ENCODE measurements at places on chromosomes 13 and 19.
A peak's percentile ranks its signal among the peaks of the same experiment; 100 is the strongest.

GRCh38 chr13:53357582-53357981 lies 329.0 kb downstream of the OLFM4 start:
- DNase-seq = no peak

DNA sequence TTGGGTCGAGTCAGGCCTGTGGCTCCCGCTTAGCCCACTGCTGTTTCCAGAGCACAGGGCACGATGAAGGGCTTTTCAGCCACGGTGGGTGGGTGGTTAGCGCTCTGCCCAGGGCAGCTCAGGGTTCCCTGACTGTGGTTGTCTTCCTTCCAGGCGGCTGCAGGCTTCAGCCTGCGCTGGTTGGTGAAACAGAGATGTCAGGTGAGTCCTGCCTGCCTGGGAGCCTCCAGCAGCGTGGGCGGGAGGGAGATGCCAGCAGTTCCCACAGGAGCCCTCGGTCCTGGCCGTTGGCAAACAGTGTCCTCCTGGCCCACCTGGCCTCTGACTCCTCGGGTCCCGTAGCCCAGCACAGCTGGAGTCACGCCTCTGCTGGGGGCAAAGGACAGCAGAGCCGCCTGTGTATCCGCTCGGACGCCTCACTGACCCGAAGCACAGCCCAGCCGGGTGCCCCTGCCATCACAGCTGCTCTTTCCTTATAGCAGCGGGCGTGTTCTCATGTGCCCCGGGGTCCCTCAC lies 9.7 kb downstream of the ADAT3 start:
- no peak for DNase-seq

- no peak for DNase-seq
Measured at GRCh38 chr19:40383668-40384248, 6.2 kb downstream of the HIPK4 start.

GRCh38 chr13:32370805-32371204 lies 55.5 kb downstream of the BRCA2 start:
- no peak for DNase-seq

GRCh38 chr13:43698009-43698408 lies 88.8 kb downstream of the ENOX1 start:
- DNase-seq = no peak

GRCh38 chr19:55590617-55591016 lies 8.7 kb downstream of the FIZ1 start:
- no peak for DNase-seq

- no peak for DNase-seq
Measured at GRCh38 chr13:113973218-113974164, at the start of gene C13orf46. Gene C13orf46, minus strand, starts transcription at chr13:113974076. Its CDS starts 79 bp downstream, at chr13:113973997.

DNA sequence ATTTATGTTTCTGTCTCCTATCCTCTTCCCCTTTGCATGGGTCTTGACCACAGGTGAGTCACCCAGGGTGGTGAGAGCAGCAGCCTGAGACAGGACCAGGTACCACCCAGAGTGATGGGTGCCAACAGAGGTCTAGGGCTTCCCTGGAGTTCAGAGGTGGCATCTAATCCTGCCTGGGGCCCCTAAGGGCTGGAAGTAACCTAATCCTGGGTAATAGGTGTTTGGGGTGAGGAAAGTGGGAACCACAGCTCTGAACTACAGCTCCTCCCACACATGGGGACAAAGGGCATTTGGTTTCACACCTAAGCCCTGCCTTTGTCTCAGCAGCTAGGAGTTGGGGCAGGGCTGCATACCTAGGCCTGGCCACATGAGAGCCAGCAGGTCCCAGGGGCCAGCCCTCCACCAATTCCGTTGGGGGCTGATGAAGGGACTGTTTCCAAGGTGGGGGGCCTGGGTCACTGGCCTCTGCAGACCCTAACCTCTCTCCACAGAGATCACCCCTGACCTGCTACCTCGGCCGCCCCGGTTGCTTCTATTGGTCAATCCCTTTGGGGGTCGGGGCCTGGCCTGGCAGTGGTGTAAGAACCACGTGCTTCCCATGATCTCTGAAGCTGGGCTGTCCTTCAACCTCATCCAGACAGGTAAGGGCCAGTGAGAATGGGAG lies 8.0 kb downstream of the SPHK2 start:
- no peak for DNase-seq

GRCh38 chr13:113106711-113107351 lies 1.2 kb downstream of the F7 start:
- DNase-seq = no peak

DNA sequence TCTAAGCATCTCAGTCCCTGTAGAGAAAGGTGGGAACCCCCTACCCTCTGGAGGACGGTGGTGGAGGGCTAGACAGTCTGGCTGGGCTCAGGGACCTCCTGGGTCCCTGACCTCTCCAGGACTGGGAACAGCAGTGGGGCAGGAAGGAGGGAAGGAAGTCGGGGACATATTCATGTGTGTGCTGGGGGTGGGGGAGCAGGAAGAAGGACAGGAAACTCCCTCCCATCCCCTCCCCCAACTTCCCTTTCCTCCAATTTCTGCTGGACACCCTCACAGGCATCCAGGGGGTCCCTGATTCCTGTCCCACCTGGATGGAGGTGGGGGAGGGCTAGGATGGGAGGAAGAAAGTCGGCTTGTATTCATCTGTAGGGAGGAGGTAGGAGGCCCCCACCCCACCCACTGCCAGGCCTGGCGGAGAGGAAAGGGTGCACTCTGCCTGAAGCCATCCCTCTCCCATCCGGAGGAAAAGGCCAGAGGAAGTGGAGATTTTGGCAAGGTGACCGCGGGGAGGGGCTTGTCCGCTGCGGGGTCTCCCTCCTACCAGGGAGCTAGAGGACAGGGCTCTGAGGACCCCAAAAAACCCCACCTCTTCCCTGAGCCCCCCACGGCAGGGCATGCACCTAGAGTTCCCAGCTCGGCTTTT lies 2.3 kb downstream of the NOVA2 start:
- no peak for DNase-seq

GRCh38 chr19:17602872-17603510 lies 47.5 kb downstream of the COLGALT1 start:
- no peak for DNase-seq

DNA sequence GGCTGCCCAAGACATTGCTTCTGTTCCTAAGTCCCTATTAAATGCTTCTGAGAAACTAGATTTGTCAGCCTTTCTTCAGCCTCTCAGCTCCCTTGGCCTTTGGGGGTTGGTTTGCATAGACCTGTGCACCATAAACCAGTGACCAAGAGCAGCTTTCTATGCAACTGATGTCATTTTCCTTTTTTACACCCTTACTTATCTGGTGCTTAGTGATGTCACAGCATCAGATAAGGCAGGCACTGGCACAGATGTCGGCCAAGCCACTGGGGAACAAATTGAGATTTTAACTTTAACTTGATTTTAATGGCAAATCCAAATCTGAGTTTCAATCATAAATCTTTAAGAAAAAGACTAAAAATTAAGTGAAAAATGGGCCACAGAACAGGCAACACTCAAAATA lies 59.8 kb downstream of the RUBCNL start:
- no peak for DNase-seq

- no peak for DNase-seq
Measured at GRCh38 chr13:49838989-49839388, 46.5 kb upstream of the KPNA3 start.

- no peak for DNase-seq
Measured at GRCh38 chr19:45471111-45471930, 3.5 kb downstream of the FOSB start.

DNA sequence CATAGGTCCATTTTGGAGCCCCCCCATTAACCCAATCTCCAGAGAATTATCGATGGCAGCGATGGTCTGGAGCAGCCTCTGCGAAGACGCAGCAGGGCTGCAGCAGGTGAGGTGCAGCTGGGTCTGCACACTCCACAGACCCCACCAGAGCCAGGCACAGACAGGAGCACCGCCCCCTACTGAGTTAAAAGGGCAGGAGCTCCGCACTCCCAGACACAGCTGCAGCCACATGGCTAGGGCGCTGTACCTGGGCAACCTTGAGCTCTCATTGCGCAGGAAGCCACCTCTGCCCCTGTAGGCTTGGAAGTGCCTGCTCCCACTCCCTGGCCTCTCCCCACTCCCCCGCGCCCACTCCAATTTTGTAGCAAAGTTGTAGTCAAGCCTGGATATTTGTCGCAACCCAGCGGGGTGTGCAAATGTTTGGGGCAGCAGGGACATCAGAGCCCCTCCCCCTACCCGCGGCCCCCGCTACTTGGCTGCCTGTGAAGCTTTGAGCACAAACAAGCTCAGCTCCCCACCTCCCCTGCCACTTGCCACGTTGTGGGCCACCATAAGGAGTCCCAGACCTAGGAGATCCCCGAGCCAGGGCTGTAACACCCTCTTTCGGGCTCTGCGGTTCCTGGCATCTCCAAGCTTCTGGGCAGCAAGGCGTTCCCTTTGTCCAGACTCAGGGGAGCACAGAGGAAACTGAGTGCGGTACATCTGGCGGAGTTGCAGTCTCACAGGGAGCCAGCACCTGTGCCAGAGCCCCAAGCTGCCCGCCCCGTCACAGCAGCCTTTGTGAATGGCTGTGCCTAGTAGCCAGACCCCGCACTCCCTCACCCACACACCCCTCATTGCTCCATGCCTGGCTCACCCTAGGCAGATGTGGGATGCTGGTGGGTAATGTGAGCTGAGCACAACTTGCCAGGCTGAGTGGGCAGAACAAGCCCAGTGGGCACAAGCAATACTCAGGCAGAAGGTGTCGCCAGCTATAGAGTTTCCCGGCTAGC lies 949.7 kb upstream of the SLITRK1 start:
- DNase-seq = no peak

DNA sequence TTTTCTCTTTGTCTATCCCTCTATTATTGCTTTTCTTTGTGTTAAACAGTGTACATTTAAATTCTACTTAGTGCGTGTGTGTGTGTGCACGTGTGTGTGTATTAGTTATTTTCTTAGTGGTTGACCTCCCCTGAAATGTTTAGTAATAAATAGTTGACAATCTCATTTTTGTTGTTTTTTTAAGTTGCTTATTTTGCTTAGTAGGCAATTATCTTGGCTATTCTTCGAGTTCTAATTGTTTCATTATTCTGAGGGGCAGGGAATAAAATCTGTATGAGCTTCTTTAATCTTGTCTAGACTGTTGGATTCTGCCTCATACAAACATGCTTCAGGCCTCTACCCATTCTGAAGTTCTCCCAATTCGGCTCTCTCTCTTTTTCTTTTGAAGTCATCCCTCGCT lies 1169.0 kb upstream of the ATXN8OS start:
- no peak for DNase-seq

DNA sequence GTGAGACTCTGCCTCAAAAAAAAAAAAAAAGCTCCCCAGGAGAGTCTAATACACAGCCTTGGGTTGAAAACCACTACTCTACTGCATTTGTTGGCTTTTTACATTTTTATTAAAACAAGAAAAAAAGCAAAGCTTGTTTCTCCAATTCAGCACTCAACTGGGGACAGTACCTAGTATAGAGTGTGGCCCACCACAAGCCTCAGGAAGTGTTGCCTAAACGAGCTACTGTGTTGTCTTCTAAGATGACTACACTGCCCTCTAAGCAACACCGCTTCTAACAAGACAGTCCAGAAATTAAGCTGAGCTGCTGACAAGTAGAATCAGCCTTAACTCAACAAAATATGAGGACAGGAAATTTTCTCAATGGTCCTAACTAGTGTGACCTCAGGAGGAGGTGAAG lies 522.2 kb downstream of the FGF9 start:
- no peak for DNase-seq

GRCh38 chr13:64457976-64458375 lies 2772.2 kb downstream of the PCDH9 start:
- no peak for DNase-seq

GRCh38 chr19:50745221-50745620 lies 22.1 kb downstream of the CLEC11A start:
- no peak for DNase-seq

- DNase-seq = no peak
Measured at GRCh38 chr19:35327642-35328041, 1.3 kb upstream of the CD22 start.

DNA sequence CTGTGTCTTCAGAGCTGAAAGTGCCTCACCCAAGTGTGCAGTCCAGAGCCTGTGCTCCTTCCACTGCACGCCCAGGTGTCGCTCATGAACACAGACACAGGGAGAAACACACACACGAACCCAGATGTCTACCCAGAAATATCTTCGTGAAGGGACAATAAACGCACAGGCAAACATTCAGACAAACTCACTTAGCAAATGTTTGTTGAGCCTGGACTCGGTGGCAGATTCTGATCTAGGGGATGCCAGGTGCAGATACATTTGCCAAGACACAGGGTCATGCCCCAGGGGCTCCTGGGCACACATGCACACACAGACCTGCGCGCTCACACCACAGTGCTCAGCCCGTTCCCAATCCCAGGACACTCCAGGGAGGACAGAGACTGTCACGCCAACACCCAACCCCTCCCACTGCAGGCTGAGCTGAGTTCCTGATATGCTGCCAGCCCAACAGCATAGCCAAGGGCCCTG lies 31.9 kb downstream of the SCGB2B2 start:
- no peak for DNase-seq

DNA sequence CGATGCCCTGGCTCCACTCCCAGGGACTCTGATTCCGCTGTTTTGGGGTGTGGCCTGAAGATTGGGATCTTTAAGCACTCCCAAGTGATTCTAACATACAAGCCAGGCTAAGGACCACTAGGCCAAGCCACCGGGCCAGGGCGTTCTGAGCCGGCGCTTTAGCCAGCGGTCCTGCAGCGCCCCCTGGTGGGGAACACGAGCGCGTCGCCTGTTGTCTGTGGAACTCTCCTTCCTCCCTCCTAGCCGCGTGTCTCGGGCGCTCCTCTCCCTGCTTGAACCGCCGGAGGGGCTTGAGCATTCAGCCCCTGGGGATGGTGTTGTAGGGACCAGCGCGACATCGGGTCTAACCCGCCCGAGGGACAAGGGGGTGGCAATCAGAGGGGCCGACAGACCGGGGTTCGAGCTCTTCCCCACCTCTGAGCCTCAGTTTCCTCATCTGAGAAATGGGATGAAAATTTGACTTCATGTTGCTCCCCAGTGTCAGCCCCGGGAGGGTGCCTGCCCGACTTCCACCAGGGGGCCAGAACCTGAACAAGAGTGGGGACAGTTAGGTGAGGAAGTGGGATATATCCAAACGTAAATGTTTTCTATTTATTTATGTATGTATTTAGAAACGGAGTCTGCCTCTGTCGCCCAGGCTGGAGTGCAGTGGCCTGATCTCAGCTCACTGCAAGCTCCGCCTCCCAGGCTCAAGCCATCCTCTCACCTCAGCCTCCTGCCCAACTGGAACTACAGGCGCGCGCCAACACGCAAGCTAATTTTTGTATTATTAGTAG lies 18.0 kb upstream of the PNMA8B start:
- peak; percentile 69 for DNase-seq

- peak; percentile 93 for DNase-seq
Measured at GRCh38 chr13:99916366-99917103, 55.0 kb downstream of the ZIC5 start.

Measured in H54 (cell line).